Mammary epithelial cell (primary cell): ENCODE measurements at places on chromosomes 13 and 19. TPM values are rescaled to one million over a fixed set of nuclear protein-coding genes. Genes with fewer than 3 reads are reported as not detected.

Gene KLK12
- total RNA-seq: not detected

Gene MYO1F
- total RNA-seq: 0.11 and 0.35 TPM in 2 replicates

DNA sequence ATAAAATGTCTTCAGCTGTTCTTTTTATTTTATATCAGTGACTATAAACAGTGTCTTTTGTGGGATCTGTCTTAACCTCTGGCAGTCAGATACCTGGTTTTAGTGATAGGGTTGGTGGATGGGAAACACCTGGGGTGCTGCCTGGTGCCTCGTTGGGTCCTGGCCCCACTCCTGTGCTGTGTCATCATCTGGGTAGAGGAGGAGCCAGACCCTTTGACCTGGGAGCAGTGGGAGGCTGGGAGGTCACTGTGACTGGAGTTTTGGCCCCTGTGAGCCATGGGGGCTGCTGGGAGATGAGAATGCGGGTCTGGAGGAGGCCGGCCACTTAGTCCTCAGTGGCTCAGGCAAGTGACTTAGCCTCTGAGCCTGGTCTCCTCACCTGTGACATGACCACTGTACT, 29.4 kb downstream of the TDRD12 start:
- no peak for DNase-seq

DNA sequence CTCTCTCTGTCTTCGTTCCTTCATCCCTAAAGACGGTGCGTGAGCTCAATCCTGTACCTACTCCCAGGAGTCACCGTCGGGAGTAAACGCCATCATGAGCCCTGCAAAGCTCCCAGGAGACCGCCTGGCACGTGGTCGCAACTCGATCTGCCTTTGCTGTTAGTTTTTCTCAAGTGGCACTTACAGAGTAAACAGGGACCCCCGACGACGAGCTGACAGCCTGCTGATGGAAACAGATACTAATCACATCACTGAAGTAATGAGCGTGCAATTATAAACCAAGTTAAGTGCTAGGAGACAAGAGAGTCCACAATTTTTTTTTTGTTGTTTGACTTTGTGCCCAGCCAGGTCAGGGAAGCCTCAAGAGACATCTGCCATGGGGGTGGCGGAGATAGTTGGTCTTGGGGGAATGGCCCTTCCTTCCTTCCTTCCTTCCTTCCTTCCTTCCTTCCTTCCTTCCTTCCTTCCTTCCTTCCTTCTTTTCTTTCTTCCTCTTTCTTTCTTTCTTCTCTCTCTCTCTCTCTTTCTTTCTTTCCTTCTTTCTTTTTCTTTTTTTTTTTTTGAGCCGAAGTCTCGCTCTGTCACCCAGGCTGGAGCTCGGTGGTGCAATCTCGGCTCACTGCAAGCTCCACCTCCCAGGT, 23.6 kb downstream of the CACNG6 start:
- no peak for DNase-seq

GRCh38 chr19:710767-711166, 2.0 kb downstream of the PALM start:
- DNase-seq: no peak

DNA sequence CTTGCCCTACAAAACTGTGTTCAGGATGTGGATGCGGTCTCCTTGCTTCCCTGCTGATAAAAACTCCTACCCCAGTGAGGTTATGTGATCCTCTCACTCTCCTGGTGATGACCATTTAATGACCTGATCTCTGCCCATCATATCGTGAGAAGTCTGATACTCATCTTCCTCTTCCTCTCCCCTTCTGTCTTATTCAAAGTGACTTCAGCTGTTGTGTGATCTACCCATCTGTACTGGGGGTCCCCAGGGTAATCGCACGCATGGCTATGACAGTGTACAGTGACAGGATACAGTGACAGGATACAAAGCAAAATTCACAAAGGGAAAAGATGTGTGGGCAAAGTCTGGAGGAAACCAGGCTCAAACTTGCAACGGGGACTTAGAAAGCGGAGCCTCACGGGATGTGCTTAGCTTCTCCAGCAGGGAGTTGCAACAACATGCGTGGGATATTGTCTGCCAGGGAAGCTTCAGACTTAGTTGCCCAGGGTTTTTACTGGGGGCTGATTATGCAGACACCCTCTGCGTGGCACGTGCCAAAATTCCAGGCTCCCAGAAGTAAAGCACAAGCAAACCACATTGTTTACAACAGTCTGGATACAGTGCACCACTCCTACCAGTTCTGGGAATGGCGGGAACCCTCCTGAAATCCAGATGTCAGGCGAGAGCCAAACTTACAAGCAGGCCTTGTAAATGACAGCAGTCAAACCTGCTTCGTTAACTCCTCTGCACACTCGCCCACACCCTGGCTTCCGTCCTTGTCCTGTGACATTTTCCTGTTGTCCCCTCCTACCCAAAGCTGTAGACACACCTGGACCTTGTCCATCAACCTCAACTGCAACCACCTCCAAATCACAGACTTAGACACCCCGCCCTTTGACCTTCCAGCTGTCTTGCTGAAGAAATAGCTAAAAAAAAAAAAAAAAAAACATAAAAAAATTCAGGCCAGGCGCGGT, 18.0 kb upstream of the GARRE1 start:
- no peak for DNase-seq
